ENCODE measurements at places on chromosomes 6 and 20.

- DNase-seq: peak; percentile 7
Measured at GRCh38 chr6:166494757-166495486, 91.6 kb downstream of the RAMACL start.

- peak; percentile 53 for DNase-seq
Measured at GRCh38 chr6:99822741-99823512, 171.1 kb downstream of the MCHR2 start.

DNA sequence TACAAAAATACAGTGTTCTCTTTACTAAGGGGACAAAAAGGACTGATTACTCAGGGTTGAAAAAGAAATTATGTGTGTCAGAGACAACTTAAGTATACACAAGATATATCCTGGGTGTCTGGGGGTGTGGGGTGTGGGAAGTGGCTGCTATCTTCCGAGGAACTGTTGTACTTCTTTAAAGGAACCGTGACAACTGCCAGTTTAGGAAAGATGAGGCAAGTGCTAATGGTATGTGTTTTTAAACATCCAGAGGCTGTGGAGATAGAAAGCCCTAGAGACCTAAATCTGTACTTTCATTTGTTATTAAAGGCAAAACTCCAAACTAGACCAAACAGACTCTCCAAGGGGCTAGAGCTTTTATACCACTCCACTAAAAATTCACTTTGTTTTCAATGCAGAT lies 95.6 kb downstream of the SNAP25 start:
- peak; percentile 81 for DNase-seq

DNA sequence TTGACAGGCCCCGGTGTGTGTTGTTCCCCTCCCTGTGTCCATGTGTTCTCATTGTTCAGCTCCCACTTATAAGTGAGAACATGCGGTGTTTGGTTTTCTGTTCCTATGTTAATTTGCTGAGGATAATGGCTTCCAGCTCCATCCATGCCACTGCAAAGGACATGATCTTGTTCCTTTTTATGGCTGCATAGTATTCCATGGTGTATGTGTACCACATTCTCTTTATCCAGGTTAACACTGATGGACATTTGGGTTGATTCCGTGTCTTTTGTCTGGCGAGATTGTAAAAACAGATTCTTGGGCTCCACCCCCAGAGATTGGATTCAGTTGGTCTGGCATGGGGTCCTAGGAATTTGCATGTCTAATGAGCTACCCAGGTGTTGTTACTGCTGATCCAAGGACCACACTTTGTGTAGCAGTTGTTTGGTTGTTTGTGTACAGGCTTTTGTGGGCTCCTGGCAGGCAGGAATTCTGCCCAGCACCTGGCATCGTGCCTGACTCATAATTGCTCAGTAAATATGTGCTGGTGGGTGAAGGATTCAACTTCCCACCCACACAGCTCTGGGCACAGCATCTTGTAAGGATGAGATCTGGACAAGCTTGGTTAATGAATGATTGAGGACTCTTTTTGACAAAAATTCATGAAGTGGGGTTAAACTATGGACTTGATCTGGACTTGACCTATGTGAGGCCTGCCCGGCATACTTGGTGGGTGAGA lies 5.2 kb downstream of the TOX2 start:
- DNase-seq: peak; percentile 53

- DNase-seq: no peak
Measured at GRCh38 chr6:141254336-141254735, 878.4 kb upstream of the GJE1 start.

DNA sequence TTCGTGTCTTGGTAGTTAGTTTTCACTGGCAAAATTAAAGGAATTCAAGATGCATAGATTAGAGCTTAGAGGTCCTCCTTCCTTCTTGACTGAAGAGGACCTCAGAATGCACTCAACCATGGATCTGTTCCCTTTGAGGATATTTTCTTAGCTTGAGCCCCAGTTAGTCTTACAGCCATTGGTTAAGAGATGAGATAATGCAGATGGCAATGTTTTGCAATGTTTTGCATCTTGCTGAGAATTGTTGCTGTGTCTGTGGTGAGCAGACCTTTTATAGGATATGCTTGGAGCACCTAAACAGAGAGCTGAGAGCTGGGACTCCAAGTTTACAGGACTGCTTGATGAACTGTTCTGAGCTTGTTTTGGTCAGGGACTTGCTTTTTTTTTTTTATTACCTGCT lies 107.5 kb downstream of the TMEM170B start:
- DNase-seq: no peak
